Right renal cortex interstitium (tissue), 3 donors: ENCODE measurements at places on chromosomes 6 and 20.

- no peak for DNase-seq
These were observed 118.8 kb upstream of the FERMT1 start for GRCh38 chr20:6241591-6241990.

- DNase-seq: no peak
These were observed 78.2 kb downstream of the THBS2 start for GRCh38 chr6:169175360-169175887.

DNA sequence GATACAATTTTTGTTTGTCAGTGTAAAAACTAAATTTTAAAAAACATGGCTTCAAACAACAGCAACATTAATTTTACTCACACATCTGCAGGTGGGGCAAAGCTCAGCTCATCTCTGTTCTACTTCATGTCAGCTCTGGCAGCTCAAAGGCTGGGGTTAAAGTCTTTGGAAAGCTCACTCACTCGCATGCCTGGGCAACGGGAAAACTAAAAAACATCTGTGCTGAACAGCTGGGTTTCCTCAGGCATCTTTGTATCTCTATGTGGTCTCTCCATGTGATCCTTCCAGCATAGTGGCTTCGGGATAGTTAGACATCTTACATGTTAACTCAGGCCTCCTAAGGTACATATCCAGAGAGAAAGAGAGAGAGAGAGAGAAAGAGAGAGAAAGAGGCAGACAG lies 499.6 kb downstream of the RFPL4B start:
- no peak for DNase-seq

DNA sequence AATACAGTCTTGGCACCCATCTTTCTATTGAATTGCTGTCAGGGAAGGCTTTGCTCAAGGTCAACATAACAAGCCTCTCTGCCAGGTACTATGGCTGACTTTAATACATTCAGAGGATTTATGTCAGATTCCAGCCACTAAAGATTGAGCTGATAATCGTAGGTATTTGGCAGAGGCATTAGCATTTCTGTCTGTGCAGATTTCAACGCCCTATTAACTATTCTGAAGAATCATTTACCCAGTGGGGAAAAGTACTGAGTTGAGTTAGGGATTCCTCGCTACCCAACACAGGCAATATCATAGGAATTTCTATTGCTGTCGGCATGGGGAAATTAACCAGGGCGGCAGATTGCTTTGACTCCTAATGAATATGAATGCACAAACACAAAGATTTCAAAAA lies 233.7 kb upstream of the SPTLC3 start:
- DNase-seq: peak; percentile 29

- DNase-seq: no peak
These were observed 24.1 kb downstream of the LGSN start for GRCh38 chr6:63295553-63296194.

DNA sequence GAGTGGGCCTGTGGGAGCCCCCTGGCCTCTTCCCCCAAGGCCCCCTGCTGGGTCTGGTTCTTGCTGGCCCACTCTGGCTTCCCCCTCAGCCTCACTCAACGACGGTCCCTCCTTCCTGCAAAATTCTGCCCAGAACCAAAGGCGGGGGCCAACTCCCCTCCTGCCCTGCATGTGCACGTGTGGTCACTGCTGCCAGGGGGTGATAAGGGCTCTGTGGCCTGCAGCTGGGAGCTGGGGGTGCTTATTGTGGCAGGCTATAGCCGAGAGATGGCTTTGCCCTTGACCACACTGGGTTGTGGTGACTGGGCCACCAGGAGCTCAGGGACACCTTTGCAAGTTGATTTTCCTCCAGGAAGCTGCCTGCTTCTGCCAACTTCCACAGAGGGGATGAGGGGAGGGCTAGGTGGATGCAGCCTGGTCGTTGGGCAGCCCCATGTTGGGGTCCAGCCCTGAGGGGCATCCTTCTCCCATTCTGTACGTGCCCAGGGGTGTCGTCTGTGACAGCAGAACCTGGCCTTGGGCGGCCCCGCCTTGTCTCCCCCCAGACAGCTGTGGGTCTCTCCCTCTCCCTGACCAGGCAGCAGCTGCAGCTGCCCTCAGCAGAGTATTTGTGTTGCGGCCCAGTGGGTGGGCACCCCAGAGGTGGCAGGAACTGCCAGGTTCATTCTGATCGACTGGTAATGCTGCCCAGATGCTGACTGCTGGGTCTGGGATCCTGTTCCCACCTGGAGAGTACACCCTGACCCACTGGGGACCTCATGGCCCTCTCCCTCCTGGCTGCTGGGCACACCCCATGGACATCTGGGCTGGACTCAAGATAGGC lies 5.6 kb downstream of the TCEA2 start:
- no peak for DNase-seq

- DNase-seq: no peak
These were observed 1120.1 kb upstream of the CITED2 start for GRCh38 chr6:140494321-140495108.

DNA sequence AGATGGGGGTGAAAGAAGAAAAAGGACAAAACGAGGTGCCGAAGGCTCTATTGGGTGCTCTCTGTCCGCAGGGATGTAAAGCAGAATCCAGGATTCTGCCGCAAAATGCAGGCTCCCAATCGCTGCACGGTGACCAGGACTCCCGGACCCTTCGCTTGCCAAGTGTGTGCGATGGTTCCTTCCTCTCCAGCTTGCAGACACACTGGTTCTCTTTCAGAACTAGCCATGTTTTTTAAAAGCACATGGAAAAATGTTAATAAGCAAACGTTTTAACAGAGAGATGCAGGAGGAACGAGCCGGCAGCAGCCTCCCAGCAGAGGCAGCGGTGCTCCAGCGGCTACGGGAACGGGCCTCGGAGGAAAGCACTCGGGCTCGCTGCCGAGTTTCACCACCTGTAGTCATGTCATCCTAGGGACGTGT lies 59.6 kb downstream of the ZNF831 start:
- DNase-seq: no peak

- no peak for DNase-seq
These were observed 39.8 kb downstream of the UQCC2 start for GRCh38 chr6:33671744-33672072.

DNA sequence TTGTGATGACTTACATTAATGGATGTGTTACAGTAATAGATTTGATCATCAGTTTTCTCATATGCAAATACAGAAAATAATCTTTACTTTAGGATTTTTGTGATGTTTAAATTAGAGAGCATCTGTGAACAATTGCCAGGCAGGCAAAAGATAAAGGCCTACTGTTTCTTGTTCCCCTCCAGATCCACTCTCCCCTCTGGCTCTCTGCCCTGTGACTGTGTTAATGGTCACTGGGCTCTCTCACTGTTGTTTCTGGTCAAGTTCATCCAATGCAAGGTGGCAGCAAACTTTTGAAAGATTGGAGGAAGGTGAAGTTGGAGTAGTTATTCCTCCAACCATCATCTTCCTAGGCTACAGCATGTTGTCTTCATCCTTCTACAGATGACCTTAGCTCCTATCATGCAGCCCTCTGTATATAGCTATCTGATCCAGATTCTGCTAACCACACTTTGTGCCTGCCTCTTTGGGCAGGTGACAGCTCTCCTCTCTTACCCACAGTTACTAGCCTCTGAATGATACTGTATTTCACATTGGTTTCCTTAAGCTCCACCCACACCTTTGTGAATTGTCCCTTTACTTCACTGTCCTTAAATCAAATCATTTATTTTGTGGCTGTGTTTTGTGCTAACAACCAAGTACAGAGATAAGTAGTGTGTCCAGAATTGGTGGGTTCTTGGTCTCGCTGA lies 48.9 kb upstream of the ARG1 start:
- no peak for DNase-seq

DNA sequence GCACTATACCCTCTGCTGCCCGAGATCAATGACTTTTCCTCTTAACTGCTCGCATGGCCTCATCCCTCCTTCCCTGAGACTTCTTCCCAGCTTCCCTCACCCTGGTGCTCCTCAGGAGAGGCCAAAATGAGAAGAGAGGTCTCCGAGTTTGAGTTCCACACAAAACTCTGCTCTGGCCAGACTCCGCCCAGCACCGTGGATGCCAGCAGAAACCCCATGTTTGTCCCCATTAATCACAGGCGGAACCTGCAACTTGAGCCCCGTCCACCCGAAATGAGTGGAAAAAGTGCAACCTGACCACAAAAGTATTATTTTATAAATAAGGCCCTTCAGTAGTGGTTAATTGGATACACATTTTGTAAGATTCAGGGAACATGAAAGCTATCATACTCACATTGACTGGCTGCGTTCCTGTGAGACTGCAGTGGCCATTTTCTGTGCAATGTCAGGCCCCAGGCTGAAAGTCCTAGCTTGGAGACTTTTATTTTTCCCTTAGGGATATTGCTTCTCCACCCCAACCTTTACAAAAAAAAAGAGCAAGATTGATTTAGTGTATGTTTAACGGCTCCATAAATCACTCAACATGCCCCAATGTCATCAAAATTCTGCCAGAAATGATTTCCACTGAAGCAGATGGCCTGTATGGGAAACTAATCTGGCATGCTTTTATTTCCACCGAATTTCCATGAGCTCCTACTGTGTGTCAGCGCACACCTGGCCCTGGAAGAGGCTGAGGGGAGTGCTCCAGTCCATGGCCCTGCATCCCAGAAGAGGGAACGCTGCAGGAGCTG lies 134.6 kb downstream of the BMP7 start:
- DNase-seq: no peak

- DNase-seq: no peak
These were observed 49.3 kb downstream of the CGA start for GRCh38 chr6:87045521-87046075.

GRCh38 chr6:170163405-170164170 lies 127.3 kb downstream of the DLL1 start:
- DNase-seq: no peak

DNA sequence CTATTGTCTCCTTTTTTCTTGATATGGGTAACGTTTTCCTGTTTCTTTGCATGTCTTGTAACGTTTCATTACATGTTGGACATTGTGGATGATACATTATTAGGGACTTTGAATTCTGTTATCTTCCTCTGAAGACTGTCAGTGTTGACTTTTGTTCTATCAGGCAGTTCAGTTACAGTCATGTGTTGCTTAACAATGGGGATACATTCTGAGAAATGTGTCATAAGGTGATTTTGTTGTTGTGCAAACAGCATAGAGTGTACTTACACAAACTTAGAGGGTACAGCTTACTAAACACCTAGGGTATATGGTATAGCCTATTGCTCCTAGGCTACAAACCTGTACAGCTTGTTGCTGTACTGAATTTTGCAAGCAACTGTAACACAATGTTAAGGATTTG lies 64.7 kb downstream of the AK9 start:
- no peak for DNase-seq

GRCh38 chr6:148497257-148497656 lies 154.6 kb downstream of the SASH1 start:
- DNase-seq: no peak

- DNase-seq: no peak
These were observed 515.7 kb downstream of the FRK start for GRCh38 chr6:115544765-115545671.

GRCh38 chr6:12354499-12354898 lies 64.3 kb downstream of the EDN1 start:
- DNase-seq: no peak

- DNase-seq: no peak
These were observed 43.3 kb downstream of the SNX5 start for GRCh38 chr20:17925141-17925939.

DNA sequence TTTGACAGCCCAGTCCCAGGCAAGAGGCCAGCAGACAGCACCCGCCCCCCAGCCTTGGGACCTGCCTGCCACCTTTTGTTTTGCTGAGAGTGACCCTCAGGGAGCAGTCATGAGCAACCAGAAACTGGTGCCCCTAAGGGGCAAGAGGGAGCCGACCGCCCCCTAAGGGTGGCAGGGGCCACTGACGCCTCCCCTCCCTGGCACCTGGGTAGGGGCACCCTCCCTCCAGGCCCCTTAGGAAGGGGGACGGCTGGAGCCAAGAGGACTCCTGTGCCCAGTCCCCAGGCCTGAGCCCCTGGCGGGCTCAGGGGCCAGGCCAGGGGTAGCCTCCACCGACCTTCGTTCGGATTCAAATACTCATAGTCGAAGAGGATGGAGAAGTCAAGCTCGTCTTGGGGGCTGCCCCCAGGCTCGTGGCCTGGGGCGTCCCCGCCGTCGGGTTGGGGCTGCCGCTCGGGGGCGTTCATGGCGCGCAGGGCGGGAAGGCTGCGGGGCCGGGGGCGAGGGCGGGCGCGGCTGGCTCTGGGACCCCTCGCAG lies 417 bp downstream of the NFATC2 start:
- DNase-seq: no peak
